ENCODE measurements at places on chromosomes 3 and 15.

- no peak for DNase-seq
Measured at GRCh38 chr3:39882111-39882510, 72.7 kb downstream of the MYRIP start.

- no peak for DNase-seq
Measured at GRCh38 chr3:44419923-44420650, 57.4 kb downstream of the ZNF445 start.

DNA sequence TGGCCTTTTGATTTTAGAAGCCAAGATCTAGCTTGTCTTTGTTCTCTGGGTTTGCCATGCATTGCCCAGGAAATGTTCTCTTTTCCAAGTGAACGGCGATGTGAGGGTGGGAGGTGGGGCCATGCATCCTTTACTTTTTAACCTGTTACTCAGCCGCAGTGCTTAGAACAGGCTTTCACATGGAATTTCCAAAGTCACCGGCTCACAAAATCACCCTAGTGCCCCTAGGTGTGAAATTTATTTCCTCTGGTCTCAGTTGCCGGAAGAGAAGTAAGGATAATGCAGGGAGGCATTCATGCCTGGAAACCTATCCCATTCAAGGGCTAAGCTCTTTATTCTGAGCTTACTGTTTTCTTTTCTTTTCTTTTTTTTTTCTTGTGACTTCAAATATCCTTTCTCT, 93.2 kb downstream of the CACNA2D3 start:
- DNase-seq: no peak

GRCh38 chr3:121696186-121696585, 35.5 kb upstream of the HCLS1 start:
- no peak for DNase-seq

DNA sequence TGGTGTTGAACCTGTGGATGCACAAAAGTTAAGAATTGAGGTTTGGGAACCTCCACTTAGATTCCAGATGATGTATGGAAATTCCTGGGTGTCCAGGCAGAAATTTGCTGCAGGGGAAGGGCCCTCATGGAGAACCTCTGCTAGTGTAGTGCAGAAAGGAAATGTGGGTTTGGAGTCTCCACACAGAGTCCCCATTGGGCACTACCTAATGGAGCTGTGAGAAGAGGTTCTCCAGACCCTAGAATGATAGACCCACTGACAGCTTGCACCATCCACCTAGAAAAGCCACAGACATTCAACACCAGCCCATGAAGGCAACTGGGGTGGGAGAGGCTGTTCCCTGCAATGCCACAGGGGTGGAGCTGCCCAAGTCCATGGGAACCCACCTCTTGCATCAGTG, 1032.8 kb upstream of the EPHA6 start:
- no peak for DNase-seq

- no peak for DNase-seq
Measured at GRCh38 chr15:72760590-72761260, 22.8 kb downstream of the ADPGK start.

GRCh38 chr3:188255190-188255589, 101.2 kb downstream of the LPP start:
- no peak for DNase-seq

GRCh38 chr3:15953841-15954240, 156.1 kb upstream of the ANKRD28 start:
- no peak for DNase-seq

GRCh38 chr15:42064271-42064670, 30.1 kb downstream of the PLA2G4D start:
- no peak for DNase-seq

GRCh38 chr15:80161468-80162016, 8.7 kb downstream of the FAH start:
- no peak for DNase-seq

DNA sequence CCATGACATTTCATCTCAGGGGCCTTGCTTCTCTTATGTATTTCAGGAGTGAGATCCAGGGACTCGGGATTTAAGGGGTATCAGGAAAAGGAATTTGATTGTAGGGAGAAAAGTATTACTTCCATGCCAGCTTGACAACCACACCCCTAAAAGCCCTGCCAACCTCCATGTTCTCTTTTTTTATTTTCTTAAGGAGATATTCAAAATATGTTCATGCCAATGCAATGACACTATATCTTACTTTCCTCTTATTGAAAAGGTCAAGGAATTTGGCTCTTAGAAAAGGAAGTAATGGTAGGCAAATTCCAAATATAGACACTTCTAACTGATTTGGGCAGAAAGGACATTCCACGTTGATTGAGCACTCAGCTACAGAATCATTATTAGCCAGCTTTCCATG, 407.5 kb upstream of the NECTIN3 start:
- no peak for DNase-seq

DNA sequence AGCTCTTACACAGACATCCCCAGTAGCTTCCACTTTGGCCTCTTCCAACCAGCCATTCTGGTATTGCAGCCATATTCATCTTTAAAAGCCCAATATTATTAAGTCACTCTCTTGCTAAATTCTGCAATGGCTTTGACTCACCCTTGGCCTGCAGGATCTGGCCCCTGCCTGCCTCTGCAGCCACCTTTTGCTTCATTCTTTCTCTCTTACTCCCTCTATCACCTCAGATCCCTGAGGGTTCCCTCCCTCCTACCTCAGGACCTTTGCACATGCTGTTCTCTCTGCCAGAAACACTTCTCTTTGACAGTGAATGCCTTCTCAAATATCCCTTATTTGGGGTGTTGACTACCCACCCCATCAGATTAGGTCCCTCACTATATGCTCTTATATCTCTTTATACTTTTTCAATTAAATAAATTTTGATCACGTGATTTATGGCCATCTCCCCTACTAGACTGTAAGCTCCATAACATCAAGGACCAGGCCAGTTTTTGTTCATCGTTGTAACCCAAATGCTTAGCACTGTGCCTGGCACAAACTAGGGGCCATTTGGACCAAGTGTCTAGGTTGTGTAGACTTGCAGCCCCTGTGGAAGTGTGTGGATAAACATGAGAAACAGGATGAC, 32.3 kb upstream of the UBE2Q2 start:
- DNase-seq: no peak

DNA sequence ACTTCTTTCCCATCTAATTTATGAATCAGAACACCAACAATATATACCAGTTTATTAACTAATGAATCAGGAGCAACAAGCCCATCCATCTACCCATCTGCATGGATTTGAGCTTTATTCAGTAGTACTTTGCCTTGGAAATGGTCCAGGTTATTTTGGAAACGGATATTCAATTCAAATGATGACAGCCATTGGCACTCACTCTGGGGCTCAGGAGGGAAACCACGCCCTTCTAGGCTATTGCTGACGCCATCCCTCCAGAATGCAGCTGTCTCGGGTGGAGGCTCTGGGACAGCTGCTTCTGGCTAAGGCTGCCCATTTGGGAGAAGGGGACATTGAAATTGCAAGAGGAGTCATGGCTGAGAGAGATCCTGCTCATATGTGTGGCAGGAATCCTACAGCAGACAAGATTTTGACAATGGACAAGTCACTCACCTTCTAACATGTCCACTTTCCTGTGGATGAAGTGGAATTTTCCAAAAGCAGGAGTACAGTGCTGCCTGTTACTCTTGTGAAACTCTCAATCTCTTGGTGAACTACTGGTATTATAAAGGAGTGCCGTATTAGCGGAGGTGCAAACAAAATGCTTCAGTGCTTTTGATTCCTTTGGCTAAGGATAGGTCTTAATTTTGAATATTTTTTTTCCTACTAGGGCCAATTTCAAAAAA, 29.3 kb upstream of the TRAK1 start:
- no peak for DNase-seq

GRCh38 chr15:61169904-61170695, 59.0 kb downstream of the RORA start:
- DNase-seq: no peak

DNA sequence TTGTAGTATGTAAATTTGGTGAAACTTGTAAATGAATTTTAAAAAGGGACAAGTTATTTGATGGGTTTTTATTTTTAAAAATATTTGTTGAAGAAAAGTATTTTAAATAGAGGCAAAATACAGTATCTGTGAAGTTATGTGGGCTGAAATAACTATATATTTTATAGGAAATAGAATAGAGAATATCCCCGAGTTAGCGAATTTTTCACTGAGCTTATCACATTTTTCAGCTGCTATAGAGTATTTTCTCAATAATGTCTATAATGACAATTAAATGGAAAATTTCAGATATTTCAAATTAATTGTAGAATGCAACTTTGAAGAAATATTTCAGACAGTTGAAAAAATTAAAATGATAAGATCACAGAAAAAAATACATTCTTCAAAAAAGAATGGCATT, 166.4 kb upstream of the TP63 start:
- no peak for DNase-seq

DNA sequence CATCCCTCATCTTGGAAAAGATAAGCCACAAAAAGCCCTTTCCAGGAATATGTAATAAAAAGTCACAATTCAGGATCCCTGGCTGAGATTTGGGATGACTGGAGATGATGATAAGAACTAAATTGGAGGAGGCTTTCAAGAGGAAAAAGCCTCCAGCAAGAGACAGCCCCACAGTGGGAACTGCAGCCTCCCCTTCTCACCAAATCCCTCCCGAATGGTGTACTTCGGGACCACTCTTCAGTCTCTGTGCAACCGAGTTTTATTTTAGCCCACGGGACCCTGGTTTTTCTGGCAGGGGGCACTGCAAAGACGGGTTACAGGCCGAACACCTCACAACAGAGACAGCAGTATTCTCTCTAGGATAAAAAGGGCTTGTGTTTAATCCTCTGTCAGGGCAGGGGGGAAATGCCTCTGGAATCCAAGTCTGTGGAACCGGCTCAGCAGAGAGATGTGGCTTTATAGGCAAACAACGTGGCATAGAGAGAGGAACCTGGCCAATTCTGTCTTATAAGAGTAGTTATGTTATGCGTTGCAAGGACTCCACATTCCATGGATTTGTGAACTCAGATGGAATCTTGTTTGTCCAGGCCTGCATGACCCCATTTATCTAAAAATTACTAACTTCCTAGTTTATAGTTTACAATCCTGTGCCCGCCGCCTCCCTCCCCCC, 1.2 kb upstream of the LMCD1 start:
- DNase-seq: no peak

DNA sequence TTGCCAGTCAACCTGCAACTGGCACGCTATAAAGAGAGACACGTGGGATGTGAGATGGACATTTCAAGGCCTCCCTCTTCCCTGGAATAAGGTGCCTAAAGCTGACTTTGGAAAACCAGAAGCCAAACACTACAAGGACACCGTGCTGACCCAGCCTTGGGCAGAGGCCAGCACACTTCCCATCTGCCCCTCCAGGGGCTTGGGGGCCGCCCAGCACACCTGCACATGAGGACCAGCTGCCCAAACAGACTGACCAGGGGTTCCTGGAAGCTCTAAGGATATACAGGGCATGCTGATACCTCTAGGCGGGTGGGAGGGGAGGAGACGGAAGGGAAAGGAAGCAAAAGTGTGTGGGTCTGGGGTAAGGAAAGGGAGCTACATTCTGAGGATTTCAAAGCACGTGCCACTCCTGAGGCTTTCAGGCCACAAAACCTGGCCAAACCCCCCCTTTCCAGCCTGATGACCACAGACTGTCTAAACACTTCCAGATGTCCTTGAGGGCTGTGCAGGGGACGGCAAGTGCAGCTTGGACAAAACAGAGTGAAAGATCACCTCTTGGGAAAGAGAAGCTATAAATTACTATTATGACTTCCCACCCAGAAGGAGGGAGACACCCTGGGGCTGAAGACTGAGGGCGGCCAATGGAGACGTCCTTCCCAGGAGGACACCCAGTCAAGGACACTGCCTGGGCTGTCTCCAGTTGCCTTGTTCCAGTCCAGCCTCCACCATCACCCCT, 57.9 kb downstream of the ADCY5 start:
- no peak for DNase-seq

DNA sequence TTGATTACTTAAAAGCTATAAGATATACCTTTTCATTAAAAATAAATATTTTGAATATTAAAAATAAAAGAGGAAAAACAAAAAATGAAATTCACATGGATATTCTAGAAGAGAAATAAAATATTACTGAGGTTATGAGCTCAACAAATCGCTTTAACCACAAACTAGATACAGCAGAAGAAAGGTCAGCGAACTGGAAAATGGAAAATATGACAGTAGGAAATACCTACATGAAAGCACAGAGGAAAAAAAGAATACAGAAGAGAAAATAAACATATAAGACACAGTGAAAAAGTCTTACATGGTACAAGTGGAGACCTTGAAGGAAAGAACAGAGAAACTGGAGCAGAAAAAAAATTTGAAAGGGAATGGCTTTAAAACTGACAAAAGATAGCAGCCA, 33.2 kb downstream of the SCAPER start:
- DNase-seq: no peak

DNA sequence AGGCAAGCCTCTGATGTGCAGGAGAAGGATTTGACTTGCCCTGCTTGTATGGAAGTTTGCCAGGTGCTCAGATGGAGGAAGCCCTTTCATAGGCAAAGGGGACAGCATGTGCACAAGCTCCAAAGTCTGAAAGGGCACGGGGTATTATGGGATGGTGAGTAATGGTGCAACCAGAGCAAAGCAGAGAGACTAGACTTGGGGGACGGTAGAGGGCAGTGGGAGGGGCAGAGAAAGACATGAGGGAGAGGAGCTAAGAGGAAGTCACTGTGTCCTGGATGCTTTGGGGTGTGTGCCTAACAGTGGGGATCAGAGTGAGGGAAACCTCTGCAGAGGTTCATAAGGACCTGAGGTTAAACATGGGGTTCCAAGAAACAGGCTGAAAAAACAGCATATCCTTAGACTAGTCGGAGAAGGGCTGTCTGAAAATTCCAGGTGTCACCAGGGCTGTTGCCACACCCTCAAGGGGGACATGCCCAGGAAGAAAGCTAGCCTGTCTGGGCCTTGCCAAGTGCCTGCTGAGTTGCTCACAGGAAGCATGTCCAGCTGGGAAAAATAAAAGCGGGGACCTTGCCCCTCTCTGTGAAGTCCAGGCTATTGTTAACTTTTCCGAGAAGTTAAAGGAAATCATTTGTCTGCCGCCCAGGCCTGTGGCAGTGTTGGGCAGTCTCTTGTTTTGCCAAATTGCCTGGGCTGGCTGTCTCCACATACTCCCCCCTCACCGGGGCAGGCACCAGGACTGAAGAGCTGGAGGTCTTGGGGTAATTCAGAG, 47.1 kb downstream of the HRH1 start:
- no peak for DNase-seq

DNA sequence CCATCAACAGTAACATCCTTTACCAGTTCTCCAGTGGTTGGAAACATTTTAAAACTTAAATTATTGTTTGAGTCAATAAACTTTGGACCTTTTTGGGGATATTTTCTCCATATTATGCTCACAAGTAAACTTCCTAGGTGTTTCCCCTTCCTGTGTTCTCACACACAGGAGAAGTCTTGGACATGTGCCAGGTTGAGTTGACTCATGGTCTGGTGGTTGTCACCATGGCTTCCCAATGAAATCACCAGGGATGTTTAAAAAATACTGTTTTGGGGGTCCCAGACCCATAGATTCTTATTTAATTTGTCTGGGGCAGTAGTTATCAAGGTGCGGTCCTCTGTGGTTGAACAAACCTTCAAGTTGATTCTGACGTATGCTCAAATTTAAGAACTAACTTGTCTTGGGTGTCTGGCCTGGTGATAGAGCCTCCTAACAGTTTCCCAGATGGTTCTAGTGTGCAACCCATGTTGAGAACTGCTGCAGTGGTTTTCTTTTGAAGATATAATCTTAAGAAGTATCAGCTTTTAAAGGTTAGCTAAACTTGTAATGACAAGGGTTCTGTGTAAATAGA, 291.8 kb downstream of the EDEM1 start:
- no peak for DNase-seq

- DNase-seq: no peak
Measured at GRCh38 chr3:35680866-35681650, 41.7 kb downstream of the ARPP21 start.

- DNase-seq: no peak
Measured at GRCh38 chr3:109023167-109023566, 69.5 kb upstream of the GUCA1C start.

All from stimulated activated CD4-positive, alpha-beta T cell treated with anti-CD3 and anti-CD28 coated beads, Interleukin-4, amount 100 ng/mL, for 24 hours (primary cell).